ENCODE measurements at places on chromosomes 7 and 10. TPM values are rescaled to one million over a fixed set of nuclear protein-coding genes. Genes with fewer than 3 reads are reported as not detected.

DNA sequence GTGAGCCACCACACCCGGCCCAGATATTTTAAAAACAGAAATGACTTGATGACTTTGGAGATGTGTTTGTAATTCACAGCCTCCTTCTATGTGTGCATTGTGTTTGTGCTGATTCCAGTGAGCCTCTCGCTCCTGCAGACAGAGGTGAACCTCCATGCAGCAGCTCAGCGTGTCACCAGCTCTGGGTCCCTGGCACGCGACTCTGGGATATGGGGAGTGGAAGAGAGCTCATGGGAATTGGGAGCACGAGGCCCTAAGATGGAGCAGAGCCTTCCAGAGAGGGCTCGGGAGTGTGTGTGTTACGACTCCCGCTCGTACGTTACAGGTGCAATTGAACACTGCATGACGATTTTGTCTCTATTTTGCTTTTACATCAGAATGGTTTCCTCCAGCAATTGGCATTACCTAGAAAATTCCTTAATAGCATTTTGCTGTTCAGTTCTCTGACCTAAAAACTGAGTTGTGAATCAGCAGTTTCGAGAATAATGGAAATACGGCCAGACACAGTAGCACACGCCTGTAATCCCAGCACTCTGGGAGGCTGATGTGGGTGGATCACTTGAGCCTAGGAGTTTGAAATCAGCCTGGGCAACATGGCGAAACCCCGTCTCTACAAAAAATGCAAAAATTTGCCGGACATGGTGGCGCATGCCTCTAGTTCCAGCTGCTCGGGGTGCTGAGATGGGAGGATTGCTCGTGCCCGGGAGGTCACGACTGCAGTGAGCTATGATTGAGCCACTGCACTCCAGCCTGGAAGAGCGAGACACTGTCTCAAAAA is 204.6 kb downstream of the CUX1 start:
- no peak overlapping the region for H3K27ac ChIP-seq
- peaks cover 22% of the 10 kb centered on the region for H3K4me1 ChIP-seq
- no peaks in the 10 kb centered on the region for H3K27me3 ChIP-seq
- no peaks in the 10 kb centered on the region for H3K36me3 ChIP-seq

GRCh38 chr7:150420242-150420641 is 30.2 kb upstream of the GIMAP8 start:
- H3K4me1 ChIP-seq: peaks cover 16% of the 10 kb centered on the region
- H3K36me3 ChIP-seq: no peaks in the 10 kb centered on the region
- H3K27ac ChIP-seq: no peak overlapping the region
- DNase-seq: peak; percentile 15
- H3K4me3 ChIP-seq: no peak overlapping the region
- H3K27me3 ChIP-seq: peaks cover 10% of the 10 kb centered on the region

- no peak for DNase-seq
- no peak overlapping the region for H3K4me3 ChIP-seq
- peaks cover 5% of the 10 kb centered on the region for H3K36me3 ChIP-seq
- no peaks in the 10 kb centered on the region for H3K27me3 ChIP-seq
Measured at GRCh38 chr10:93390306-93391090, 91.6 kb downstream of the MYOF start.

DNA sequence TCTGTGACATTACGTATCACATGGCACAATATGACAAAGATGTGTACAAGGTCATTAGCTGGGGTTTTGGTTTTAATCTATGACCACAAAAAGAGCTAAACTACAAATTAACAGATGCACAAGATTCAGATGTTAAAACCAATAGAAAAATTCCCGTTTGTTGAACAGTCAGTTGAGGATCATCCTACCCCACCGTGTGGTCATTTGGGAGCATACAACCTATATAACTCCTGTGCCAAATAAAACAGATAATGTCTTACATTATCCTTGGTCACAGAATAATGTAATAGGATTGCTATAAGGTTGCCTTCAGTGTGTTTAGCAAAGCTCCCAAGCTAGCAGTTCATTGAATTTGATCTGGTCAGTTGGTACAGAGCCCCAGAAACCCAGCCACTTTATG is 28.2 kb downstream of the ASNS start:
- H3K27me3 ChIP-seq: peaks cover 8% of the 10 kb centered on the region
- no peak for DNase-seq
- no peak overlapping the region for H3K27ac ChIP-seq
- H3K4me1 ChIP-seq: no peaks in the 10 kb centered on the region
- H3K4me3 ChIP-seq: no peak overlapping the region
- no peaks in the 10 kb centered on the region for H3K36me3 ChIP-seq

GRCh38 chr10:17859492-17860156 is 50.5 kb downstream of the MRC1 start:
- H3K36me3 ChIP-seq: no peaks in the 10 kb centered on the region
- H3K4me3 ChIP-seq: no peak overlapping the region
- peaks cover 5% of the 10 kb centered on the region for H3K27me3 ChIP-seq
- no peak overlapping the region for H3K27ac ChIP-seq
- H3K4me1 ChIP-seq: no peaks in the 10 kb centered on the region

DNA sequence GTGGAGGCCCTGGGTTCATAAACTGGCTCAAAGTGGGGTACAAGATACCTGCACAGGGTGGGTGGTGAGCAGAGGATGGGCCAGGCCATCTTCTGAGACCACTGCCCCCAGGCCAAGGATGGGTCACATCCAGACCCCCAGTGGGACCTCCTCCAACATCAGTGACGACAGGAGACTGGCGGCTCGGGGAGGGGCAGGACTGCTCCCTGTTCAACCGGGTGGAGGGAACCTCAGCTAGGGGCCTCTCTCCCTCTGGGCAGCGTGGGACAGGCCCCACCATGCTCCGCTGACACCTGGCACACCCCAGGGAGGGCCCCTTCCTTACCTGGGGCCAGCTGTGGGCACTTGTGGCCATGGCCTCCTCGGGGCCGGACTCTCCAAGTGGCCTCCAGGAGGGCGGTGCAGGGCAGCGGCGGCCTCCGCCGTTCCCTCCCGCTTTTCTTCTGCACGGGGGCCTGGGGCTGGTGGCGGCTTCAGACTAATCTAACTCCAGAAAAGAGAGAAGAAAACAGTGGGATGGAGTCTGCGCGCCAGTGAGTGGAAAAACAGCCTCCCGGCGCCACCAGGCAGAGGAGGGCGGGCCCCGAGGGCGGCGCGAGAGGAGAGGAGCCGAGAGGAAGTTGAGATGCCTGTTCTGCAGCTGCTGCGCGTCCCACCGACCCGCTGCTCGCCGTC is at the start of gene CALHM2:
TSS of gene CALHM2 (minus strand) at position 540 of the 675 bp plus-strand sequence. CDS start 2,429 bp downstream, outside the sequence.
- peak within 1 kb of the TSS; percentile 81 for H3K4me3 ChIP-seq
- no peaks in the 10 kb centered on the region for H3K27me3 ChIP-seq
- H3K4me1 ChIP-seq: no peaks in the 10 kb centered on the region
- DNase-seq: no peak
- H3K36me3 ChIP-seq: peaks cover 11% of the 10 kb centered on the region
- peak within 1 kb of the TSS; percentile 29 for H3K27ac ChIP-seq

Gene LMTK2
- total RNA-seq: 21.9 TPM

Gene HOXA7
- 3.2 TPM for total RNA-seq

Gene FAM25A
- not detected for total RNA-seq

- no peaks in the 10 kb centered on the region for H3K4me1 ChIP-seq
- no peak overlapping the region for H3K4me3 ChIP-seq
- H3K27me3 ChIP-seq: no peaks in the 10 kb centered on the region
- no peak overlapping the region for H3K27ac ChIP-seq
- H3K36me3 ChIP-seq: no peaks in the 10 kb centered on the region
Measured at GRCh38 chr7:14368285-14368684, 378.8 kb upstream of the ETV1 start.

- H3K36me3 ChIP-seq: no peaks in the 10 kb centered on the region
- DNase-seq: no peak
- no peak overlapping the region for H3K4me3 ChIP-seq
Measured at GRCh38 chr7:15947754-15948153, 261.3 kb upstream of the MEOX2 start.

Gene LIPF
- total RNA-seq: 19.6 TPM

Gene DNAH11
- 1.0 TPM for total RNA-seq

Gene GRM3
- 0.46 TPM for total RNA-seq

- H3K27me3 ChIP-seq: peaks cover 7% of the 10 kb centered on the region
- H3K27ac ChIP-seq: no peak overlapping the region
- no peak overlapping the region for H3K4me3 ChIP-seq
- no peak for DNase-seq
Measured at GRCh38 chr7:101618916-101619315, 10.2 kb downstream of the MYL10 start.

DNA sequence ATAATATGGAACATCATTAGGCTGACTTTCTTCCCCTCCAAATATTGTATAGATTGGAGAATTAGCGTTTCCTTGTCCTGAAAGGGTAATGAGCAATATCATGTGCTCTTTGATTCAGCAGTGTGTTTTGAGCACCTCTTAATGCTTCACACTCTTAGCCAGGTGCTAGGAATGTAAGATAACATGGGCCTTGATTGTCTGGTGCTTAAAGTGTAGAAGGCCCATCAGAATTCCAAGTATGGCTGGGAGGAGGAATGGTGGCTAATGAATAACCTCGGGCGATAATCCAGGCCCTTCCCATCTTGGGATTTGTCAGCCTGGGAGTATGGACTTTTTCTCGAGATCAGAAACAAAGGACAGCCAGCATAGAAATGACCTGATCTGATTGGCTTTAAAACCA is 8.6 kb downstream of the TSPAN13 start:
- no peaks in the 10 kb centered on the region for H3K27me3 ChIP-seq
- no peaks in the 10 kb centered on the region for H3K4me1 ChIP-seq

DNA sequence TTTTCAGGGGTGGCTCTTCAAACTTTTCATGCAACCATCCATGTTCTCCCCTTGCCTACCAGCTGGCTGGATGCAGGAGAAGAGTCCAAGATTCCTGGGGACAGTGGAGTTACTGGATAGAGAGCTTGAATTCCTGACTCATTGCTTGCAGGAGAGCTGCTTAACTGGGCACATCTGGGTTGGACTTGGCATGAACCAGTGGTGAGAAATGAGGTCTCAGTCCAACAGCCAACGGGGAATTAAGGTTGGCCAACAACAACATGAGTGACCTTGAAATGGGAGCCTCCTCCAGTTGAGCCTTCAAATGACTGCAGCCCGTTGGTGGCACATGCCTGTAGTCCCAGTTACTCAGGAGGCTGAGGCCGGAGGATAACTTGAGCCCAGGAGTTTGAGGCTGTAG is 58.1 kb upstream of the OPN4 start:
- DNase-seq: peak; percentile 37
- H3K27me3 ChIP-seq: no peaks in the 10 kb centered on the region
- no peak overlapping the region for H3K27ac ChIP-seq
- H3K36me3 ChIP-seq: no peaks in the 10 kb centered on the region
- no peak overlapping the region for H3K4me3 ChIP-seq

Gene KLLN
- total RNA-seq: 2.2 TPM

Gene PPP1R3A
- total RNA-seq: not detected

DNA sequence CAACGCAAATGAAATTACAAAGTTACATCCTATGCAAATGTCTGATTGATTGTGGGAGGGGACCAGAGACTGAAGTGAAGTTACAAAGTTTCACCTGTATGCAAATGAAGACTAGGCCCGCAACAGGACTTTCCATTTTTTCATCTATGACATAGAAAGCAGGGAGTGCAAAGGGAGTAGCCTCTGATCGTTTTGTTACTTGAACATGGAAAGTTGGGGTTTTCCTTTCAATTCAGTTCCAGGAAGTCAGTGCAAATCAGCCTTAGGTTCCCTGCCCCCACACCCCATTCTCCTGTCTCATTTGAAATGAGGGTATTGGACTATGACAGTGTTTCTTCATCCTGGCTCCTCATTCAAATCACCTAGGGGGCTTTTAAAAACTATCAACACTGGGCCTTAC is 96.9 kb upstream of the HABP2 start:
- H3K27ac ChIP-seq: no peak overlapping the region
- DNase-seq: no peak
- no peak overlapping the region for H3K4me3 ChIP-seq
- H3K4me1 ChIP-seq: peaks cover 11% of the 10 kb centered on the region
- H3K36me3 ChIP-seq: no peaks in the 10 kb centered on the region

- peaks cover 50% of the 10 kb centered on the region for H3K4me1 ChIP-seq
- no peaks in the 10 kb centered on the region for H3K36me3 ChIP-seq
- H3K27ac ChIP-seq: no peak overlapping the region
- H3K27me3 ChIP-seq: no peaks in the 10 kb centered on the region
Measured at GRCh38 chr10:112753961-112754411, 196.1 kb upstream of the TCF7L2 start.

GRCh38 chr7:120725376-120726039 is 132.4 kb downstream of the TSPAN12 start:
- H3K27ac ChIP-seq: no peak overlapping the region
- no peak overlapping the region for H3K4me3 ChIP-seq
- no peaks in the 10 kb centered on the region for H3K36me3 ChIP-seq

DNA sequence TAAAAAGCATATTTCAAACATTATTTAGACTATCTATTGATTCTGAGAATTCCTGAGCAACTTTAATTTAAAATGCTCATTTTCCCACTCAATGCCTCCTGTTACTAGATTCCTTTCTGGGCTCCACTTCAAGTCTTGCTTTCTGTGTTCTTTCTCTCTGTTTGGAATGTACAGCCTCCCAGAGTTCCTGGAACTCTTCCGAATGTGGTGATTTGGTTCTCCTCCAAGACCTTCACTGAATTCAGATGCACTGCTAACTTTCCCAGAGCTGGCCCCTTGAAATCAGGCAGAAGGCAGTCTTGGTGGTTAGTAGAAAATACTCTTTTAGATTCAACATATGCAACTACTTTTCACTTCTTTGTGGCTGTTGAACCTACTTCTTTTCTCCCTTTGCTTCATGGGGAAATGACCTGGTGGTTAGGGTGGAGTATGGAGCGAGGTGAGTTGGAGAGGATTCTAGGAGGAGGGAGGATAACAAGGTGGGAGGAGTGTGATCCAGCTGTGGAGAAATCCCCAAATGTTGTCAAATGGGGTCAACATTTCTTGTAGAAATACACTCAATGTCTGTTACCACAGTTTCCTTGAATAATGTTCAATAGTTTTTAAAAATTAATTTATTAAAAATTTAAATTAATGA is 27.9 kb upstream of the CCDC7 start:
- DNase-seq: no peak
- H3K4me1 ChIP-seq: no peaks in the 10 kb centered on the region
- H3K27ac ChIP-seq: no peak overlapping the region
- H3K27me3 ChIP-seq: no peaks in the 10 kb centered on the region
- H3K4me3 ChIP-seq: no peak overlapping the region
- no peaks in the 10 kb centered on the region for H3K36me3 ChIP-seq

DNA sequence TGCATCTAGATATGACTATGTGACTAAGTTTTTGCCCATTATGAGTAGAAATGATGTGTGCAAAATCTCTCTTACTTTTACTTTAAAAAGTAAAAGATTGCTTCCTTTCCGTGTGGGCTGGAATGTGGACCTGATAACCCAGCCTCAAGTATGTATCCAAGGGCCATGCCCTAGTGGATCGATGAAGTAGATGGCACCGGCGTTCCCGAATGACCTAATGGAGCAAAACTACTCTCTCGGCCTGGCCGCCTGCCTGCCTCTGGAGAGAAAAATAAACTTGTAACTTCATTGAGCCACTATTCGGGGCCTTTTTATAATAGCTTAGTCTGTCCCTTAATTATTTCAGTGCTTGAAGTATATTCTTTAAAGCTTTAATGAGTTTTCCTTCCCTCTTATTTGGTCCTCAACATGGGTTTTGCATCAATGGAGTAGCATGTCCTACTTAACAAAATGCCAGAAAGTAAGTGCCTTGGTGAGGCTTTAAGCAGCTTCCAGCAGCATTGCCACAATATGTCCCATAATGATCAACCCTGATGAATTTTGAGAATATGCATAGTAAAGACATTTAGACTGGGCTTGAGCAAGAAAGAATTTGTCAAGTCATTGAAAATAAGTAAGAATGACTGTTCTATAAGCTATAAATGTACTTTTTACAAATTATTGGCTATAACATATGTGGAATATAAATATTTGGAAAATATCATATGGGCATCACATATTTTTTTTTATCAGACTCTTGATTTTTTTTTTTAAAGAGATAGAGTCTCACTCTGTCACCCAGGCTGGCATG is 61.4 kb downstream of the PLXDC2 start:
- H3K27ac ChIP-seq: no peak overlapping the region
- peaks cover 3% of the 10 kb centered on the region for H3K4me1 ChIP-seq
- DNase-seq: no peak
- H3K4me3 ChIP-seq: no peak overlapping the region

All from type B pancreatic cell (in vitro differentiated cells).